ENCODE measurements at places on chromosomes 3 and 15.

- DNase-seq, result no peak
These were observed 82.8 kb downstream of the PLXNA1 start for GRCh38 chr3:127065561-127066290.

DNA sequence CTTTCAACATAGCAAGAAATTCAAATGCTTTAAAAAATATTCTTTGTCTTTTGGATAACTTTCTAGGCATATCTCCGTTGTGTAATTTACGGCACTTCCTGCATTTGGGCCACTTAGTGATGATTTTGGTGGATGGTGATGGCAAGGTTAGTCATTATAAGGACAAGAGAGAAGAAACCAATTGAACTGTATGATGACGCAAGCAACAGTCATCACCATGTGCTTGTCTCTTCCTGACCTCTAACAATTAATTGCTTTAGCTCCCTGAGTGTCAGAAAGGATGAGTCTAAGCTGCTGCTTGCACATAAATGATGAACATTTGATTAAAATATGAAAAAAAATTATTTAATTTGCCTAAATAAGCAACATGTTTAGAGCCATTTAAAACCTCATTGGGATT lies 11.3 kb upstream of the P2RY12 start:
- no peak for DNase-seq

GRCh38 chr15:65509321-65509720 lies 8.2 kb downstream of the DPP8 start:
- no peak for DNase-seq

DNA sequence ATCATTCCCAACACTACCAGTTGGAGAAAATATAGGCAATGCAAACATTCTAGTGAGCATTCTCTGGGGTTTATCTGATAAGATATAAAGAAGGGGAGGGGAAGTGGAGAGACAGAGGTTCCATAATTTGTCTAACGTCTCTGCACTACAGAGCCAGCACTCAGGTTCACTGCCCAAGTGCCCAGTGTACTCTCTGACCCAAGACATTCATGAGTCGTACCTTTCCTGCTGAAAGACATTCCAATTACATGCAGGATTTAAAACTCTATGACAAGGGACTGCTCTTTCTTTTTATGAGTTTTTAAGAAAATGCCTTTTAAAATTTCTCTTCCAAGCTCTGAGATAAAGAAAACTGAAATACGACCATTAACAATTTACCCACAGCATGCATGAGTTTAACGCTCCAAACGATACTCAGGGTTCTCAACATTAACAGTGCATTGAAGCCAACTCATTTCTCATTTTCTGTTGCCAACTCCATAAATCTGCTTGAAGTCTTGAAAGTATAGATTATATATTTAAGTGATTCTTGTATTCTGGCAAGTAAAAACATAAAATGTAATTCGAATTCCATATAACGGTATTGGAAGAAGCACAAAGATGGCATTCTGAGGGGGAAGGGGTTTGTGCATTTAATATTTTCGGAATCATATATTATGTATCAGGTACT lies 193.4 kb downstream of the SUCLG2 start:
- no peak for DNase-seq

- no peak for DNase-seq
These were observed 119.9 kb downstream of the DGKG start for GRCh38 chr3:186241910-186242821.

- DNase-seq, result no peak
These were observed 57.4 kb downstream of the ANXA2 start for GRCh38 chr15:60340207-60340921.

- DNase-seq, result no peak
These were observed 81.5 kb downstream of the MB21D2 start for GRCh38 chr3:192835818-192836815.

GRCh38 chr3:4656626-4657328 lies 163.6 kb downstream of the ITPR1 start:
- no peak for DNase-seq

GRCh38 chr15:69034352-69034751 lies 19.9 kb downstream of the NOX5 start:
- no peak for DNase-seq

- DNase-seq, result no peak
These were observed 15.0 kb upstream of the RTP3 start for GRCh38 chr3:46482632-46483350.

- no peak for DNase-seq
These were observed 4.7 kb downstream of the ZIC1 start for GRCh38 chr3:147413686-147414389.

GRCh38 chr15:55873024-55873720 lies 120.2 kb downstream of the NEDD4 start:
- DNase-seq, result no peak

GRCh38 chr3:151209654-151210053 lies 6.6 kb upstream of the GPR171 start:
- DNase-seq, result no peak

GRCh38 chr3:190458040-190458439 lies 8.3 kb upstream of the TMEM207 start:
- no peak for DNase-seq

DNA sequence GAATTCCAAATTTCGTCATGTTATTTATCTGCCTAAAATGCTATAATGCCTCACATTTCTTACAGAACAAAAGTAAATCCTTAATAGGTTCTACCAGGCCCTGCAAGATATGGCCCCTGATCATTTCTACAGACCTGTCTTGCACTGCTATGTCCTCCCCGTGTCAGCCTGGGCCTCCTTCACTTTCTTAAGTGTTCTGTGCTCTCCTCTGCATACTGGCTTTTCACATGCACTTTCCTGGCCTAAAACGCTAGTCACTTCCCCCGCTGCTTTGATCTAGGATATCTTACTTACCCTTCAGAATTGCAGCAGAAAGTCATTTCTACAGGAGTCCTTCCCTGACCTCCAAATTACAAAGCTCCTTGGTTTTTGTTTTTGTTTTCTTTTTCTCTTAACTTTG lies 551.3 kb downstream of the NSUN3 start:
- DNase-seq, result no peak

GRCh38 chr3:108677811-108678210 lies 79.4 kb downstream of the RETNLB start:
- DNase-seq, result no peak

DNA sequence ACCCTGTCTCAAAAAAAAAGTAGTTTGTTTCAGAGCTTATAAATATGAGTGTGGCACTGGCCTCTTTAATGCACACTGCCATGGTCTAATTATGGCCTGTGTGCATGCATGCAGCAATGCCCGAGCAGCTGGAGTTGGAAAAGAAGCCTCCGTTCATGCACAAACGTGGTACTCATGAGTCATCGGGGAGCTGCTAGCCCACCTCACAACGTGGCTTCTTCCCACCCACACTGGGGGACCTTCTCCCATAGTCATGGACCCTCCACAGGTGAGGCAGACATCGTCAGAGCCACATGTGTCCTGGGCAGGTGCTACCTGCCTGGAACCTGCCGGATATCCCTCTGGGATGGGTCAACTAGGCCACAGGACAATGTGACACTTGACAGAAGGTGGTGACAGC lies 66.7 kb downstream of the ATP10A start:
- DNase-seq, result no peak

DNA sequence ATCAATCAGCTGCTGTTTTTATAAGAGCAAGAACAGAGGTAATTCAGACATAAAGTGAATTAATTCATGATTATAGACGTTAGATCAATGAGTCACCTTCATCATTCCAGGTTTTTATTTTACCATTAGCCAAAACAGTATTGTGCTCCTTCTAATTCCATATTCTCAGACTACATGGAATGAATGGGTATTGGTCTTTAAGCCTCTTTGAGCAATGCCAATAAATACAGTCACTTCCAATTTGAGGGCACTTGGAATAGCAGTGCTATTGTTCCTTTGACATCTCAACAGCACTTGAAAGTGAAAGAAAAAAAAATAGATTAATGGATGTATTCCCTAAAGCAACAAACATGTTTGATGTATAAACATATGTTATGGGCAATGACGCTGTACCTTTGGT lies 830.9 kb upstream of the CFAP20DC start:
- no peak for DNase-seq

GRCh38 chr3:179308001-179308400 lies 14.8 kb upstream of the ZNF639 start:
- DNase-seq, result no peak

DNA sequence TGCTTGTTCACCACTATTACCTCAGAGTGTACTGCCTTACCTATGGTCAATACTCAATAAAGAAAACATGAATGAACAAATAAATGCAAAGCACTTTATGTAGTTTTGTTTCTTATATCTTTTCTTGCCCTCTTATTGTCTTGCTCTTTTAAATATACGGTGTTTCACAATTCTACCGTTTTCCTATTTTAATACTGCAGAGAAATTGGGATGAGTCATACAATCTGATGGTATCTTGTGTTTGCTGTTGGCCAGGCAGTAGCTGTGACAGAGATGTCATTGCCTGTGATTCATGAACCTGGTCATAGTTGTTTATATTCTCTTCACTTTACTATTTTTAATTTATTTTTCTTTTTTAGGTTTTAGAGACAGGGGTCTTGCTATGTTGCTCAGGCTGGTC lies 48.3 kb downstream of the SERP1 start:
- no peak for DNase-seq

DNA sequence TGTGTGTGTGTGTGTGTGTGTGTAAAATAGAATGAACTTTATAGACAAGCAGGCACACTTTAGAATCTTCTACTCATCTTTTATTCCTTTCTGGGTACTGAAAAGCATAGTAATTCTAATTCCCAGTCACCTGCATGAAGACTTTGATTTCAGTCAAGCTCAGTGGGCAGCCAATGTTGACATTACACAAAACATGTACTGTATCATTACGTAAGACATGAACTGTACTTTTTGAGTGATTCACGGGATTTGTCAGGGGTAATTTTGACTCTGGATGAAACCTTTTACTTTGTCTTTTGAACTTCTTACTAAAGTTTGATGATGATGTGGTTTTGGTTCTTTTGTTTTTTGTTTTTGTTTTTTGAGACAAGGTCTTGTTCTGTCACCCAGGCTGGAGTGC lies 38.8 kb downstream of the PTPRG start:
- no peak for DNase-seq

- no peak for DNase-seq
These were observed 72.9 kb downstream of the LRRC28 start for GRCh38 chr15:99324082-99324620.

- DNase-seq, result no peak
These were observed 121.5 kb upstream of the TSC22D2 start for GRCh38 chr3:150286390-150287147.

- no peak for DNase-seq
These were observed 93.2 kb upstream of the NEDD4 start for GRCh38 chr15:56086566-56086965.

- DNase-seq, result no peak
These were observed 30.1 kb downstream of the POLR2M start for GRCh38 chr15:57736591-57736990.

- DNase-seq, result no peak
These were observed 53.0 kb downstream of the ZNF148 start for GRCh38 chr3:125322166-125322565.

GRCh38 chr15:58179741-58180381 lies 41.7 kb downstream of the AQP9 start:
- no peak for DNase-seq

Data from T follicular helper cell (primary cell).